ENCODE measurements at places on chromosomes 1 and 21. TPM values are rescaled to one million over a fixed set of nuclear protein-coding genes. Genes with fewer than 3 reads are reported as not detected.

GRCh38 chr1:99877568-99877967 lies 27.4 kb downstream of the AGL start:
- no peak for DNase-seq

DNA sequence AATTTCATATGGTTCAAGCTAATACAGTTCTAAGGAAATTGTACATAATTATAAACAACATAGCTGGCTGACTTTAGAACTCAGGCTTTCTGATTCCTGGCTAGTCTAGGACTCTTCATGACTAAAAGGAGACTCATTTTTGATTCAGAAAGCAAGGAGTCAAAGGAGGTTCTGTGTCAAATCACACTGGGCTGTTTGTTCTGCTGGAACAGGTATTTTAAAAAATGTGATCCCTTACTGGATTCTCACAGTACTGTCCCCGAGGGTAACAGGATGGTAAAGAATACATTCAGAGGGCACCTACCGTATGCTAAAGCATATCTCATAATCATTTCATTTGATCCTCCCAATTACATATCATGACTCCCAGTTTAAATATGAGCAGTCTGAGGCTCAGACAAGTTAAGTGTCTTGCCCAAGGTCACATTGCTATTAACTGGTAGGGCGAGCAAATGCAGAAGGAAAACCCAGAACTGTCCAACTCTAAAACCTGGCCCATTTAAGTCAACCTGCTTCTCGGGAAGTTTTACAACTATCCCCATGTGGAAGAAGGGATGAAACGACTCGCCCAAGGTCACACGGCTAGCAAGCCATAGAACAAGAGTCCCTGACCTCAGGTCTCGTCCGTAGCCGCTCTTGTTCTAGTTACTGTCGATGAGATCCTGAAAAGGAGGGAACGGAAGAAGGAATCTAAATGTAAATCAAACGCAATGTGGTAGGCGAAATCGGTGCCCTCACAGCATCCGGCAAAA lies 675 bp downstream of the MYSM1 start:
- DNase-seq: no peak

DNA sequence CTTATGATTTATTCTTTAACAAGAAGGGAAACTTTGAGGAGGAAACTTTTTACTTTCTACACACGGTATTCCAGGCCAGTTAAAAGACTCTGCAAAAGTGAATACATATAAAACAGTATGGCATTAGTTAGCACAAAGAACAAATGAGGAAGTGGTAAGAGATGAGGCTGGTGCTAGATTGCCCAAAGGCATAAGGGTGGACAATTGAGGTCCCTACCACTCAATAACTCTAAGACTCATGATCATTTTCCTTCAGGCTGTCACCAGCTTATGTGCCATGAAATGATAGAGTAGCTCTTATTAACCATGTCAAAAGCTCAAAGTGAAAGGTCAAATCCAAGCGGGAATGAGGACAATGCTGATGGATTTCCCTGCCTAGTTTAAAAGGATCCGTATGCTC lies 124.5 kb downstream of the TBX15 start:
- no peak for DNase-seq

DNA sequence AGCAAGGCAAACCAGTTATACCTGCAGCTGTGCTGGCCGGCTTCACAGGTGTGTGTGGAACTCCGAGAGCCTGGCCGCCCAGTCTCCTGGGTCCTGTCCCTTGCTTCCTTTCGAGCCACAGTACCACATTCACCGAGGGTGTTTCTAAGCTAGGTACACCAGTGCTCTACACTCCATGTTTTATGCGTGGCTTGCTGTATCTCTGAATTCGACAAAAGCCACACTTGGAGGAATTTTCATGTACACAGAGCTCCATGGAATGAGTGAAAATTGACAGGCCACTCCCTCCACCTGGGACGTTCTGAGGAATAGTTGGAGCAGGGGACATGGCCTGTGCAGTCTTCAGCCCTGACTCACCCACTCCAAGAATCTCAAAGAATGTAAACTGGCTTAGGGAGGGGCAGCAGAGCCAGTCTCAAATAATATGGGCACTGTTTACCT lies 14.0 kb downstream of the ETS2 start:
- no peak for DNase-seq

GRCh38 chr1:66729523-66729922 lies 22.7 kb upstream of the DYNLT5 start:
- DNase-seq: no peak

DNA sequence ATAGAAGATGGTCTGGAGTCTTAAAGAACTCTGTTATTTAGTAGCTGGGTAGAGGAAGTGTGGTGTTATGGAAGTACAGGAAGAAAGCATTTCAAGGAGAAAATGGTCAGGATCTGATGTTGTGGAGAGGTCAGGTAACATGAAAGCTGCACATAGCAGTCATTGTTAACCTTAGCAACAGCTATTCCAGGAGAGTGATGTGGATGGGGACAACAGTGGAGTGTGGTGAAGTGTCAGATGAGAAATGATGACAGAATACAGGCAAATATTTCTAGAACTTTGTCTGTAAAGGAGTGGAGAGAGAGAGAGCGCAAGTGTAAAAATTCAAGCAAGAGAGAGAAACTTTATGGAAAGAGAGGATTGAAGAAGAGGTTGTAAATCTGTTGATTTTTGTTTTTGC lies 15.6 kb downstream of the TLCD4 start:
- DNase-seq: no peak

- DNase-seq: no peak
Observed at GRCh38 chr1:194830387-194830786, 1644.0 kb upstream of the B3GALT2 start.

GRCh38 chr1:26603856-26604255 lies 74.3 kb downstream of the RPS6KA1 start:
- DNase-seq: no peak

Gene TFF1
- not detected for polyA plus RNA-seq

DNA sequence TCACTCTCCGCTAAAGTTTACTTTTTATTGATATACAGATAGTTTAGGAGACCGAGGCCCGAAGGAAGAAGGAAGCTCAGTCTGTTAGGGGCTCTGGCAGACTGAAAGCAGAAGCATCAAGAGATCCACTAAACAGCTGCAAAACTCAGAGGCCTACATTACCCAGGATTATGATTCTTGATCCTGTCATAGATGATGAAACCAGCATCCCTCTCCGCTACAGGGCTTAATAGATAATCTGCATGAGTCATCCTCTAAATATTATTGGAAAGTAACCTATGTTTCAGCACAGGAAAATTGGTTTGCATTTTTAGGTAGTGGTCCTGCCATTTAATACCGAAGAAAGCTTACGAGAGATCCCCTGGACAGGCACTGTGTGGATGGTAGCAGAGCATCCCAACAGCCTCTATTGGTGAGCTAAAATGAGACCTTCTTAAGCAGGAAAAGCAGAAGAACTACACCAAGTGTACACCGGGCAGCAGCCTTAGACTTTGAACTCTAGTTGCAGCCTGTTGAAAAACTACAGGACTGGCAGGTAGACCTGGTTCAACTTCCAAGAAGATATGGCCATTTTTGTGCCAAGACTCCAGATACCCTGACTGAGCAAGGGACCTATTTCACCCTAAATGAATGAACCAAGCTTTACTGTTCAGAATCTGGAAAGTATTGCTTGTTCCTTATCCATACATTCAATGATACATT lies 6.8 kb downstream of the CASQ2 start:
- no peak for DNase-seq

Gene APCS
- polyA plus RNA-seq: not detected
